BJ (cell line): ENCODE measurements at places on chromosomes 2 and 18. TPM values are rescaled to one million over a fixed set of nuclear protein-coding genes. Genes with fewer than 3 reads are reported as not detected.

POTEJ gene
- 0.02 TPM in 1 of 2 replicates, not detected in the other for polyA plus RNA-seq

ASAP2 gene
- polyA plus RNA-seq: 14.1 and 18.2 TPM in 2 replicates

XRCC5 gene
- 252 and 345 TPM in 2 replicates for polyA plus RNA-seq

GALNT3 gene
- 2.4 and 5.4 TPM in 2 replicates for polyA plus RNA-seq

ARHGEF4 gene
- 6.8 and 15.1 TPM in 2 replicates for polyA plus RNA-seq

NCOA1 gene
- polyA plus RNA-seq: 16.0 and 18.6 TPM in 2 replicates

DNA sequence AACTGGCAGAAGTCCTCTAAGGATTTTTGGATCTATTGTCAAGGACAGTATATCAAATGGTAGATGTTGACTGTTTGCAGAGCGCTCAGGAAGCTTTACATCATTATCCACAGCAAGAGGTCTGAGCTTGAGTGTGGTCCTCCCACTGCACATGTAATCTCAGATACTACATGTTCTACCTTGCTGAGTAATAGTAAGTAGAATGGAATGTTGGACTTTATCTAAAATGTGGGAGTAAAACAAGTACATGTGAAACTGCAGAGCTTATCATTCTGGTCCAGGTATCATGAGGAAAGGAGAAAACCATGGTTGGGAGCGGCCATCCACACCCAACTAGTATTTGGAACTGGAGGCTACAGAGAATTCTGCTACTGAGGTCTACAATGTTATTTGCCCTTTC is 19.3 kb upstream of the CD28 start:
- no peak for DNase-seq

GRCh38 chr18:63956755-63957154 is 7.7 kb downstream of the HMSD start:
- DNase-seq: peak; percentile 9

DNA sequence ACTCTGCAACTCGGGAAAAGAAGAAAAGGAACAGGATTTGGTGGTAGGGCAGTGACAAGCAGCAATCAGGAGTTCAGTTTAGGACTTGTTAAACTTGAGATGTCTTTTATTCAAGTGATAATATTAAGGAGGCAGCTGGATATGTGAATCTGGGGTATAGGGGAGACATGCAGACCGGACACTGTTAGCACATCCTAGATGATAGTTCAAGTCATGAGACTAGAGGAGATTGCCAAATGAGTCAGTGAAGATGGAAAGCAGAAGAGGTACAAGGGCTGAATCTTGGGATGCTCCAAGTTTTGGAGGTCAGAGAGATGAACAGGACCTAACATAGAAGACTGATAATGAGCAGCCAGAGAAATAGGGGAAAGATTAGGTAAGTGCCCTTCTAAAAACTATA is 69.5 kb upstream of the PSME4 start:
- no peak for DNase-seq

- DNase-seq: no peak
These were observed 60.5 kb downstream of the CDH2 start for GRCh38 chr18:28116461-28116860.

GRCh38 chr18:58105206-58105887 is 61.3 kb downstream of the NEDD4L start:
- DNase-seq: no peak

DNA sequence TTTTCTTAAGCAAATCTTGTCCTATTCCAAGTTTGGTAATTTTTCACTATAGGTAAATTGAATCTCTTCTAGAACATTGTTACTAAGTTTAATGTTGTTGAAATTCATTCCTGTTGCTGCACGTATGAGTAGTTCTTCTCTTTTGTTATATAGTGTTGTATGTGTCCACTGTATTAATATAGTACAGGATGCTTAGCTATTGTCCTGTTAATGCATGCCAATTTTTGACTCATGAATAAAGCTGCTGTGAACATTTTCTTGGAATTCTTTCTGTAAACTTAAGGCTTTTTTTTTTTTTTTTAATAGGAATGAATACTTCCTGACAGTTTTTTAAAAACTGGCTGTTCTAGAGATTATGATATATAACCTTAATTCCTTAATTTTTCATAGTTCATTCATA is 326.9 kb downstream of the SLC4A3 start:
- DNase-seq: no peak

- DNase-seq: no peak
These were observed 66.4 kb downstream of the NEDD4L start for GRCh38 chr18:58110398-58110797.

- DNase-seq: no peak
These were observed 25.7 kb downstream of the DHX57 start for GRCh38 chr2:38850045-38850444.

DNA sequence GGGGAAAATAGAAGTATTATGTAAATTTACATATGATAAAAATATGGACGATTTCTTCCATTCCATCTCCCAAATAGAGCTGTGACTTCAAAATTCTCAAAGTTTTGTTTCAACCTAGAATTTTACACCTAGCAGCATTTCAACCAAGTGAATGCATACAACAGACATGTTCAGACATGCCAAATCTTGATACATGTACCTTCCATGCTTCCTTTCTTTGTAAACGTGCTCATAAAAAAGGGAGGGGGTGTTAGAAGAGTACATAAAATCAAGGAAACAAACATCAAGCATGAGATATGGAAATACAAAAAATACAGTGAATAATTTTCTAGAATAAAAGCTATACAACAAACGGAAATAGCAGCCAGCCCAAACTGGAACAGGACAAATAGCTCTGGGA is 974.2 kb downstream of the ERBB4 start:
- no peak for DNase-seq
